ENCODE measurements at places on chromosomes 7 and 10.

GRCh38 chr7:41882256-41882655, 179.4 kb upstream of the INHBA start:
- DNase-seq: no peak

- DNase-seq: no peak
These were observed 135.5 kb downstream of the DOCK1 start for GRCh38 chr10:127040756-127041155.

DNA sequence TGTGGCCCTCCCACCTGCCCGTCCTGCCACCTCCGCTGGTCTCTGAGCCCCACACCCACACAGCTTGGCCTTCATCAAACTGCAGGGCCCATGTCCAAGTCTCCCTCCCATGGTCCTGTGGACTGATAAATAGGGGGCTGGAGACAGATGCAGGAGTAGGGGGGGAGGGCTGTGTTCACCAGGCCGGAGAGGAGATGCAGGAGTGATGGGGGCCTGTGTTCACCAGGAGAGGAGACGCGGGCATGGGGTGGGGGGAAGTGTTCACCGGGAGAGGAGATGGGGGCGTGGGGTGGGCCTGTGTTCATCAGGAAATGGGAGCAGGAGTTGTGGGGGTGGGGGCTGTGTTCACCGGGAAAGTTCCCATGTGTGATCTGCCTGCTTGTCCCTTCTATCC, 37.0 kb downstream of the JAKMIP3 start:
- no peak for DNase-seq

- no peak for DNase-seq
These were observed 35.7 kb upstream of the UNC5B start for GRCh38 chr10:71176661-71177060.

DNA sequence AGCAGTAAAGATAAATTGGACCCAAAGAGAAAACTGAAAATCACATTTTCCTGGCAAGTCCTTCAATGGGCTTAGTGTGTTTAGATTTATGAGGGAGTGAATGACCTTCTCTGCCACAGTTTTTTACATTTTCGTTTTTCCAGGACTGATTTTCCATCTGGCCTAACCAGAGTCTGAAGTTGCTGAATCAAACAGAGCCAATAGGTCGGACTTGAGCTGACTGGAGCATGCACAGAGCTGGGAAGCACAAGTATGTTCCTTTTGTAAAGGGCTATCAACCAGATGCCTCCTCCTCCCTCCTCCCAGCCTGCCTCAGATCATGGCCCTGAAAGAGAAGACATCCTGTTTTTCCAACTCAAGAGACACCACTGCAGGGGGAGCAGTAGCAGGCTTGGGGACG, 126.0 kb upstream of the ANKRD1 start:
- DNase-seq: no peak

- DNase-seq: peak; percentile 19
These were observed 164.1 kb upstream of the CDCA7L start for GRCh38 chr7:22109761-22110160.

DNA sequence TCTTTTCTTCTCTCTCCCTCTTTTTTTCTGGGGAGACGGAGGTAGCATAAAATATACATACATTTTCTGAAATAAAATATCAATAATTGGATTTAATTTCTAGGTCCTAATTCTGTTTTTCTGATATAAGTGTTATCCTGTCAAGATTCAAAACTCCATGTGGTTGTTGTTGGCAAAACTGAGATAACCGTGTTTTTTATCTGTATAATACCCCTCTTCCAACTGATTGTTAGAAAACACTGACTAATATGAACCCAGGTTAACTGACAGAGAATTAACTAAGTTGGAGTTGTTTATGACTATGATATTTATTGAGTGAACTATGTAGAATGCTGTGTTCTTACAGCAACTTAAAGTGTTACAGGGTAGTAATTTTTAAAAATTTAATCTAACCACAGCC, 236.5 kb upstream of the KAT6B start:
- DNase-seq: no peak

DNA sequence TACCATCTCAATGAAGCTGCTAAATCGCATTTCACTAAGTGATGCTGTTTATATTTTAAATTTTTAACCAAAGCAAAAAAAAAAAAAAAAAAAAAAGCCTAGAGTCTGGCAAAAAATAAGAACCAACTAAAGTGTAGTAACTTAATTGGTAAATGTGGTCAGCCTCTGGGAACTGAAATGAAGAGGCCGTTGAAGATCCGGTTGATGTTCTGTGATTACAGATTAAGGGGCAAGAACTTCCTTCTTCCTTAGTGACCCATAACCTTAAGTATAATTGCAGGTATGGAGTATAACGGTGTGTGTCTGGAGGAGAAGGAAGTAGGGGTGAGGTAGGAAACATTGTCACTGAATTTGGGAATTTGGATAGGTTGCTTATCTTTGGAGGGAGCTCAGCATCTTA, 7.7 kb upstream of the SRGN start:
- DNase-seq: no peak

DNA sequence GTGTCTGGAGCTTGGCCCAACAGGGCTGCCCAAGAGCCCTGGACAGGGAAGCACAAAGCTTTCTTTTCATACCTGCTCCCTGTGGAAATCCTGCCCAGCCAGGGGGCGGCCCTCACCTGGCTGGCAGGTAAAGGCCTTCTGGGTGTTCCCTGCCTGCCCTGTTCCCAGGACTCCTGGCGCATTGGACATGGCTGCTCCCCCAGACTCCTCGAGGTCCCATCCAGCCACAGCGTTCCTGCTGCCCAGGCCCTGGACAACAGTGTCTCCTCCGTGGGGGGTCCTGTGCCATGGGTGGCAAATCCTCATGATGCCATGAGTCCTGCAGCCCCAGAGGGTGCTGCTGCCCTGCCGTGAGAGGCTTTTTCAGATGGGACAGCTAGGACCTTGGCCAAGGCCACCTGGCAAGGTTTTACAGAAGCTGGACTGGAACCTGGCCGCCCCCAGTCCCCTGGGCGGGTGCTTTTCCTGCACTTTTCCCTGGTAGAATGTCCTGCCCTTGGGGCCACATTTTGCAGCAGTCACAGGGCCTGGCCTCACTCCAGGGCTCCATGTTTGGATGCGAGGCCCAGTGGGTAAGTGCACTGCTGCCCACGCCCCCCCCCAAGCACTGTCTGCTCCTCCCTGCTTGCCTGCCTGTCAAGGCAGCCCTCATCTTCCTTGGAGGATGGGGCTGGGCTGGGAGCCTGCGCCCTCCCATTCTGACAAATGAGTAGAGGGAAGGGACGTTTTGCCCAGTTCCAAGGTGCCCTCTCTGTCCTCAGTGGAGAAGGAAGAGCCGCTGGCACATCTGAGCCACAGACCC, 60.7 kb downstream of the LHPP start:
- DNase-seq: no peak

GRCh38 chr10:122911889-122912484, 1.6 kb downstream of the FAM24A start:
- peak; percentile 33 for DNase-seq

DNA sequence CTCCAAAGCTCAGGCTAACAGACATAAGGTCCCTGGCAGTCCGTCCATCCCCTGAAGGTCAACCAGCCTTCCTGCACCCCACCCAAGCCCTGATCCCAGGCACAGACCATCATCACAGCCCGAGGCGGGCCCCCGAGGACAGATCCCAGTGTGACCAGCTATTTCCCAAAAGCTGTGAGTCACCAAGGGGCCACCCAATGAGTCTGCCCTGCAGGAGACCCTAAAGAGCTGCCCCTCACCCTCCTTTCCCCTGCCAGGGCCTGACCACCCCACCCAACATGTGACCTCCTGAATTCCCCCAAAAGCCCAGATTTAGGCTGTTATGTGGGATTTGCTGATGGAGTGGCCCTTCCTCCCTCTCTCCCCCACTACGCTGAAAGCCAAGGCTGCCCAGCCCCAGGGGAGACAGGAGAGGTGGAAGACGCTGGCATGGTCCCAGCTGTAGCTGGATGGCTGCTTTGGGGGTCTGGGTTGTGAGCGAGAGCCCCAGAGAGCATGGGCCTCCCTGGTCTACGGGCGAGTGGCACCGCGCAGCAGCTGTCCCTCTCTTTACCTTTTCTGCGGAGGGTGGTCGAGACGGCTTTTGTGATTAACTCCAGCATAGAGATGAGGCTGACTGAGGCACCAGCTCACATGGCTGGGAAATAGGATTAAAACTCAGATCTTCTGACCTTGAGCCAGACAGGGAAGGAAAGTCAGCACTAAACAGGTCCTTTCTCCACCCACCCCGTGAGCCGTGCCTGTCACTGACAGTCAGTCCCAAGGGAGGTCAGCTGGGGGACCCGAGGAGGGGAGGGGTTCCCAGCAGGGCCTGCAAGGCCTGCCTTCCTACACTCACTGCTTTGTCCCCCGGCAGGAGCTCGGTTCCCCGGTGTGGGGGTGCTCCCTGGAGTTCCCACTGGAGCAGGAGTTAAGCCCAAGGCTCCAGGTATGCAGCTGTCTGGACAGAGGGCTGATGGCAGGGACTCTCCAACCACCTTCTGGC, 16.7 kb downstream of the ELN start:
- DNase-seq: no peak

DNA sequence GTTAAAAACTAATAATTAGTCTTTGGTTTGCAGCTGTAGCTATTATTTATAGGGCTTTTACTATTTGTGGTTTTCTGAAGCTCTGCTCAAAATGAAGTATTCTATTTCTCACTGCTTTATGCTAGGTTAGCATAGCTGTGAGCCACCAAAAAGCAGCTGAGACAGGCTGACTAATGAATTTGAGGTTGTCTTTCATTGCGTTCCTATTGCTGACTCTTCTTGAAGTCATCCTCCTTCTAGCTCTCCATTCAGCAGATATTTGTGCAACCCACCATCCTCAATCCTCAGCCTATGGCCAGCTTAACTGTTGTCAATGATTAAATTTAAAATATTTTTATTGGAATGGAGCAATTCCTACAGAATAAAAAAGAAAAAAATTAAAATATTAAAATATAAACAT, 2.1 kb upstream of the RALA start:
- DNase-seq: no peak

- DNase-seq: no peak
These were observed 190.9 kb downstream of the RPS24 start for GRCh38 chr10:78224602-78225001.

- no peak for DNase-seq
These were observed 60.0 kb upstream of the MKLN1 start for GRCh38 chr7:131267631-131268030.

- DNase-seq: no peak
These were observed 68.1 kb downstream of the VSTM4 start for GRCh38 chr10:49047128-49047639.

GRCh38 chr10:30562787-30563186, 66.8 kb downstream of the LYZL2 start:
- DNase-seq: peak; percentile 87

GRCh38 chr7:98329100-98329790, 47.8 kb downstream of the BRI3 start:
- DNase-seq: no peak

DNA sequence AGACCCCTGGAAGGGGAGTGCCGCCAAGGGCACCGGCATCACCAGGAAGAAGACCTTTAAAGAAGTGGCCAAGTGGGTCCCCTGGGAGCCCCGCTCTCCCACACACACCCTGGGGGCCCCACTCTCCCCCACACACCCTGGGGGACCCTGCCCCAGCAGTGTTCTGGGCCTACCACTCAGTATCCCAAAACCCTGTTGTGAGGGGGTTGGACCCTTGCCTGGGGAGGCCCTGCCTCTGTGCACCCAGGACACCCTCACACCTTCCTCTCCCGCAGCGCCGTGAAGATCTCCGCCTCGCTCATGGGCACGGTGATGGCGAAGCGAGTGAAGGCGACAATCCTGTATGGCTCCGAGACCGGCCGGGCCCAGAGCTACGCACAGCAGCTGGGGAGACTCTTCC, 10.7 kb downstream of the NOS3 start:
- no peak for DNase-seq

DNA sequence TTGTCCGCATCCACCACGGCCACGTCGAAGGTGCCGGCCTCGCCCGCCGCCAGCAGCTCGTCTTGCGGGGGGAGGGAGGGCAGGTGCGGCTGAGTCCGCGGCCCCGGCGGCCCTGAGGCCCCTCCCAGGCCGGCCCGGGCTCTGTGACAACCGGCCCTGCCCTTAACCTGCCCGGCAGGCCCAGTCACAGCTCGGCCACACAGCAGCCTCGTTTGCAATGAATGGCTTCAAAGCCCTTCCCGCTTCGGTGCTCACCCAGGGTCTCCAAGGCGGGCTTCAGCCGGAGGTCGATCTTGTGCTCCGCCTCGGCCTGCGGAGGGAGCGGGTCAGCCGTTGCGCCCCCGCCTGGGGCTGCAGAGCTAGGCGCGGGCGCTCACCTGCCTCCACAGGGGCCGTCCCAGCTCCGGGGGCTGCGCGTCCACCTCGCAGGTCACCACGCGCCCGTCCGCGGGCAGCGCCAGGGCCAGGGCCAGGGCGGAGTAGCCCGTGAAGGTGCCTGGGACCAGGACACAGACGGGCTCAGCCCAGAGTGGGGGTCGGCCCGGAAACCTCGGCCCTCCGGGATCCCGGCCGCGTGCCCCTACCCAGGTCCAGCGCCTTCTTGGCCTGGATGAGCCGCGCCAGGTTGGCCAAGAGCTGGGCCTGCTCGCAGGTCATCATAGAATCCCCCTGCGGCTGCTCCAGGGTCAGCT, 928 bp downstream of the COMTD1 start:
- no peak for DNase-seq

- DNase-seq: no peak
These were observed 54.9 kb upstream of the CAMK2B start for GRCh38 chr7:44380189-44380830.

GRCh38 chr10:57168611-57169240, 807.7 kb upstream of the ZWINT start:
- no peak for DNase-seq

- DNase-seq: no peak
These were observed 65.2 kb upstream of the PODXL start for GRCh38 chr7:131621652-131622051.

DNA sequence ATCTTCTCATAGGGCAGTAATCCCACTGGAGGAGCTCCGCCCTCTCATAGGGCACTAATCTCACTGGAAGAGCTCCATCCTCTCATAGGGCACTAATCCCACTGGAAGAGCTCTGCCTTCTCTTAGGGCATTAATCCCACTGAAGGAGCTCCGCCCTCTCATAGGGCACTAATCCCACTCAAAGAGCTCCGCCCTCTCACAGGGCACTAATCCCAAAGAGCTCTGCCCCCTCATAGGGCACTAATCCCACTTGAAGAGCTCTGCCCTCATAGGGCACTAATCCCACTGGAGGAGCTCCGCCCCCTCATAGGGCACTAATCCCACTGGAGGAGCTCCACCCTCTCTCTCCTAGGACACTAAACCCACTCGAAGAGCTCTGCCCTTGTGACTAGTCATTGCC, 3.4 kb upstream of the FUOM start:
- no peak for DNase-seq
